ENCODE measurements at places on chromosomes 7 and 10.

GRCh38 chr7:35971133-35971891 lies 170.5 kb downstream of the SEPTIN7 start:
- DNase-seq: no peak

DNA sequence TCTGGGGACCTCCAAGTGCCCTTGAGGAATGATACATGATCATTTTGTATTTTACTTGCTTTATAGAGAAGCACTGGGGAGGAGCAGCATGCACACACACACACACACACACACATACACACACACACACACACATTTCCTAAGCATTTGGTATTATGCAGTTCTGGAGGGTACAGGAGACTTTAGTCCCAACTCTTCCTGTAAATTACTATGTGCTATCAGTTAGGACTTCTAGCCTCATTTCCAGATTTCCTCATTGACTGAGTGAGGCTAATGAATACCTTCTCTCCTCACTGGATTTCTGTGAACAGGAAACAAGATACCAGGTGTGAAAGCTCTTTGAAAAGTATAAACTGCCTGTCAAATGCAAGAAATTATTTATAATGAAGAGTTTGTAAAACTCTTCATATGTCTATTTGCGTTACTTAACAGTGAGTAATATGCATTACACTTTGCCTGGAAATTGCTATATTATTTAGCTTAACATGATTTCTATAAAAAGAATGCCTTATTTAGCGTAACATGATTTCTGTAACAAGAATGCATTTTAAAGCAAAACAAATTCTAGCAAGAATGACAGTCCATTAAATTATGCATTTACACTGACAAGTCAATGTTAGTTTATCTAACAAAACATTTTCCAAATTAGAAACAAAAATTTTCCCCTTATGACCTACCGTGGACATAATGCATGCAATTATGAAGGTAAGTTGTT lies 34.2 kb downstream of the ACTA2 start:
- no peak for DNase-seq

- no peak for DNase-seq
Measured at GRCh38 chr7:80635533-80635932, 2.9 kb upstream of the CD36 start.

DNA sequence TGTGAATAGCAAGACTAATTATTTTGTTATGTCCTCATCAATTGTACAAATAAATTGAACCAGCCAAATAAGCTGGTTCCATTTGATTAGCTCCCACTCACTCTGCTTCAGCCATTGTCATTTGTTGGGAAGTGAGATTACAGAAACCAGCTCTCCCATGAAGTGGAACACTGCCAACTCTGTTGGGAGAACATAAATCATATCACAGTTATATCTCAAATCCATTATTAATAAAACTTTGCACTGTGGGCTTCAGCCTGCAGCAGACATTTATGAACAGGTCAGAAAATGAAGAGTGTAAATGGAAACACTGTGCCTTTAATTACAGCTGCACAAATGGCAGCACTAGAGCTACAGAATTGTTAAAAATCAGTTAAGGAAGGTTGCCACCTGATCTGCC lies 46.7 kb upstream of the TEX47 start:
- DNase-seq: no peak

DNA sequence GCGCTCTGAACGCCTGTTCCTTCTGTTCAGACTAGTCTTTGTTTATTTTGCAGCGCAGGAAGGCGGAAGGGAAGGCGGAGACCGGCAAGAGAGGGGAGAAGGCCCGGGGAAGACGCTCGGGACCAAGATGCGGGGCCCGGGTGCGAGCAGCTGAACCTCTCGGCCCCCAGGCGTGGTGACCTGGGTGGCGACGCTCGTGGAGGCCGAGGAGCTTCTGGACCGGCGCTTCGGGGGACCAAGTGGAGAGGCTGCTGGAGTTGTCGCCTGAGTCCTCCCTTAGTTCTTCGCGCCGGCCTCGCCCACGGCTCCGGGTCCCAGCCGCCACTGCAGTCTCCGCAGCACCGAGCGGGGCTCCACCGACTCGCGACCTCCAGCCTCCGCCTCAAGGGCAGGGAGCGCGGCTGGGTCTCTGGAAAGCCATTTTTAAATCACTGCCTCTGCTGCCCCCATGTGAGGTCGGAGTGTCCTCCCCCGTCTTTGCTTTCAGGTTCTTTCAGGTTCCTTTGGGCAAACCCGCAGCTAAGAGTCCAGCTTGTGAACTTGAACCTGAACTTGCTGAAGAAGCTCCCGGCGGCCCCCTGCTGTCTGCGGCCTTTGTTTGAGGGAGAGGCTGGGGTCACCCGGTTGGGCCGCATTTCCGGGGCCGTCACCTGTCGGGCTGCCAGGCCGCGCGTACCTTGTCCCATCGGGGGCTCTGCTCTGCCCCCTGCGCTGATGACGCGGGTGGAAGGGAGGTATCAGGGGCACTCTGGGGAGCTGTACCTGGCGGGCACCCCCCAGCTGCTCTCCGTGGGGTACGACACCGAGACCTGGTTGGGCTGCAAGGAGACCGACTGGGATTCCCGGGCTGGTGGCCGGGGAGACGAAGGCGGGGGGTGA lies 136.0 kb downstream of the KIF20B start:
- peak; percentile 10 for DNase-seq

DNA sequence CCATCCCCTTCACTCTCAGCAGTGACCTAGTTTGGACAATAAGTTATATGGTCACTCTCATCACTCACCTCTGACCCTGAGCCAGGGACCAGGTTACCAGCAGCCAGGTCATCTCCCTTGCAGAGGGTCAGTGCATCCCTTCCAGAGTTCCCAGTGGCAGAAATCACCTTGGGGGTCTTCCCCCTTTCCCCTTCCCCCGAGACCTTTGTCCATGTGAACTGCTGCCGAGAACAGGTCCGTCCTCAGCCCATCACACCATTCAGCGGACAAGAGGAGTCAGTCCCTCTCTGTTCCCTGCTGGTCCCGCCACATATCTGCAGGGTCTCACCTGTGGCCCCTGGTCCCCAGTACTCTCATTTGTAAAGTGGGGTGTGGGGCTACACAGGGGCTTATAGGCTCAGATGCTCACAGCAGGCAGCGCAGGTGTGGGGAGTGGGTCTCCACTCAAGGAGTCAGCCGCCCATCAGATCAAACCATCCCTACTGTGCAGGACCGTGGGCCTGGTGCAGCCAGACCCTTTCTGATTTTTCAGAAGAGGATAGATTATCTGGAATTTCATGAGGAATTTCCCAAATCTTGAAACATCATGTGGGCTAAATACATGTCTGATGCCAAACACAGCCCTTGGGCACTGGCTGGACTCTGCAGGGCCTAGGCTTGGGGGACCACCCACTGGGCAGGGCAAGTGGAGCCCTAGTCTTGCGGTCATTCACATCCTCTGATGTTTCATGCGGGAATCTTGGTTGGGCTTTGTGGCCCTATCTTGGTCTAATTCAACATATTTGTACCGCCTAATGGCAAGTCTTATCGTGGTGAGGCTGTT lies 6.5 kb downstream of the DEPP1 start:
- DNase-seq: no peak

DNA sequence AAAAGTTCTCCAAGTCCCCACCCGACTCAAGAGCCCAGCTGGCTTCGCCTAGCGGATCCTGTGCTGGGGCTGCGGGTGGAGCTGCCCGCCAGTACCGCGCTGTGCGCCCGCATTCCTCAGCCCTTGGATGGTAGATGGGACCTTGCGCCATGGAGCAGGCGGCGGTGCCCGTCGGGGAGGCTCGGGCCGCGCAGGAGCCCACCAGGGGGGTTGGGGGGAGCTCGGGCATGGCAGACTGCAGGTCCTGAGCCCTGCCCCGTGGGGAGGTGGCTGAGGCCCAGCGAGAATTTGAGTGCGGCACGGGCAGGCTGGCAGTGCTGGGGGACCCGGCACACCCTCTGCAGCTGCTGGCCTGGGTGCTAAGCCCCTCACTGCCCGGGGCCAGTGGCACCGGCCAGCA lies 57.0 kb downstream of the TBC1D12 start:
- no peak for DNase-seq

GRCh38 chr10:70803775-70804420 lies 11.8 kb upstream of the SGPL1 start:
- DNase-seq: no peak

GRCh38 chr7:139559364-139560105 lies 36.0 kb downstream of the CLEC2L start:
- no peak for DNase-seq

- DNase-seq: no peak
Measured at GRCh38 chr10:3805201-3805790, 20.3 kb upstream of the KLF6 start.

- no peak for DNase-seq
Measured at GRCh38 chr7:14542624-14543023, 359.9 kb downstream of the DGKB start.

GRCh38 chr7:90945104-90945787 lies 319.0 kb upstream of the FZD1 start:
- no peak for DNase-seq

DNA sequence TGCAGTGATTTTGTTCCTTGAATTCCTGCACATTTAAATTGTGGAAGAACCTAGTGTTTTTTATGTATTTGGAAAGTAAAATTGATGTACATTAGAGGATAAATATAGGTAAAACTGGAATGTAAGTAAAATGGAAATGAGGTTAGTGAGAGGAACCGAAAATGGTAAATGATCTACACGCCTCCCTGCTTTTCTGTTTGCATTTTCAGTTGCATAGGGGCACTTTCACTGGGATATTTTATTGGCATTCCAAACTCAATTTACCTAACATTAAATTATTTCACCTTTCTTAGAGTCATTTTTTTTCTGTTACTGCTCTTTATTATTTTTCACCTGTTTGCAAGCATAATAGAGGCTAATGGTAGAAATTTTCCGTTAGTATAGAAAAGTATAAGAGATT lies 8.0 kb downstream of the CDK13 start:
- DNase-seq: no peak

DNA sequence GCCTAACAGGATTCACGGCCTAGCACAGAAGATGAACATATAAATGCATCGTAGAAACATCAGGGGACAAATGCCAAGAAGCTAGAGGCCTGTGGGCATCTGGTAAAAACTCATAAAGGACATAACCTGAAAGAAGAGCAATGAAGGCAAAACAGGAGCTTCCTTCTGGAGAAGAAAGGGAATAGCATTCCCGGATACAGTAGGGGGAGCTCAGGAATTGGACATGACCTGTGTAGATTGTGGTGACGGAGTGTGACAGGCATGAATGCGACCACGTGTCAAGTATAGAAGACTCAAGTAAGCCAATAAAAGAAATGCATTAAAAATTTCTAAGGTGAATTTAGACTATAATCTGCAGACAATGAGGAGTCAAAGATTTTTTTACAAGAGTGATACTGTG lies 270.1 kb downstream of the AGMO start:
- no peak for DNase-seq

DNA sequence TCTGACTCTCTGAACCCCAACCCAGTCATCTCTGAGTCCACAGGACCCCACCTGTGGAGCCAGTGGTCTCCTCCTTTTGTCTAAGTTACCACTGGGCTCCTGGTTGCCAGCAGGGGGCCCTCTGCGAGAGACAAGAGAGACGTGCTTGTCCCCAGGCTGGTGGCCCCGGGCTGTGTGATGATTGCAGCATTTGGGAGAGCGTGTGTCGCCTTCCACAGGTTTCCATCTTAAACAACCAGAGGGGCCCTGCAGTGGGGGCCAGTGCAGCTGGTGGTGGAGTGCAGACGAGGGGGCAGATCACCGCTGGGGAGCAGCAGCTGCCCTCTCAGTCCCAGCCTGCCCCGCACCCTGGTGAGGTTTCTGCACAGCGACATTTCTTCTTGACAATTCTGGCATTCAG lies 122.4 kb upstream of the PPP2R2D start:
- no peak for DNase-seq

- no peak for DNase-seq
Measured at GRCh38 chr7:128302139-128302538, 41.6 kb downstream of the RBM28 start.

GRCh38 chr7:142787034-142787768 lies 16.4 kb downstream of the PRSS2 start:
- no peak for DNase-seq

DNA sequence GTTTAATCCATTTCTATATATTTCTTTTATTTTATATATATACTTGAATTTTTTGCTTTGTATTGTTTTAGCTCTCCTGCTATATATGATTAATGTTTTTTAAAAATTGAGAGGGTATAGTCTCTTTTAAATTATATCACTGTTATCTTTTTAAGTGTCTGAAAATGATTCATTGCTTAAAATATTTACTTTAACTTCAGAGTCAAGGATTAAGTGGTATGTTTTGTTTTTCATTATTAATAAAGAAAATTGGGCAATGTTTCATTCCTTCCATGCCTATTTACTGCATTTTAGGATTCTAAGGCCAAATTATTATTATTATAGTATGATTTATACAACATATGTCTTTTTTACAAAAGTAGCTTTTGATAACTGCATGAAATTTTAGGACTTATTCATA lies 67.2 kb upstream of the THSD7A start:
- no peak for DNase-seq

GRCh38 chr7:37705976-37706375 lies 22.4 kb downstream of the GPR141 start:
- no peak for DNase-seq

GRCh38 chr10:99784727-99785441 lies 2.4 kb downstream of the ABCC2 start:
- DNase-seq: no peak

DNA sequence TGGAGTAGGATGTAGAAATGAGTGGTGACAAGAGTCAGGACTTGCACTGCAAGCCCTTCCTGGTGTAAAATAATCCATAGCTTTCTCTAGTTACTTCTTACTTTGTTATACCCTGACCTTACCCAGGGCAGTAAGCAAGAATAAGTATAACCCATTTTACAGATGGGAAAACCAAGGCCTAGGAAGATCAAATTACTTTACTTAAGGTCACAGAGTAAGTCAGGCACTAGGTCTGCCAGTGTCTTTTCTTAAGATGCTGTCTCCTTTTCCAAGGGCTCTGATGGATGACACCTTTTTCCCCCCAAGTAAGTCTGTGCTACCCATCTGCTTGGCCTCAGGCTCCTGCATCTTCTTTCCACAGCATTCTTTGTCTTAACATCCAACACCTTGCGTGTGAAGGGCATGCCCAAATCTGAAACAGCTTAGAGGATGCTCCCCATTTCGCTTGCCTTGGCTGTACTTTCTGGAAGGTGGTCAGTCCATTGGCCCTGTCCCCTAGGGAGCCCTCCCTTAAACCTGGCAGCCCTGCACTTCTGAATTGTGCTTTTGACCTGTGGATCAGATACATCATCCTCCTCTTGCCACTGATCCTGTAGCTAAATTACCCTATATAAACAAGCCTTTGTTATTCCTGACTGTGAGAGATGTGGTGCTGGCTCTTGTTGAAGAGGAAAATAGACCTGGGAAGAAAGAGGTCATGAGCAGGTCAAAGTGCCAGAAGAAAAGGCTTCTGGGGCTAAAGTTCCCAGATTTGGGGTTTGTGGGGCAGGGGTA lies 168.6 kb downstream of the LRMDA start:
- no peak for DNase-seq

DNA sequence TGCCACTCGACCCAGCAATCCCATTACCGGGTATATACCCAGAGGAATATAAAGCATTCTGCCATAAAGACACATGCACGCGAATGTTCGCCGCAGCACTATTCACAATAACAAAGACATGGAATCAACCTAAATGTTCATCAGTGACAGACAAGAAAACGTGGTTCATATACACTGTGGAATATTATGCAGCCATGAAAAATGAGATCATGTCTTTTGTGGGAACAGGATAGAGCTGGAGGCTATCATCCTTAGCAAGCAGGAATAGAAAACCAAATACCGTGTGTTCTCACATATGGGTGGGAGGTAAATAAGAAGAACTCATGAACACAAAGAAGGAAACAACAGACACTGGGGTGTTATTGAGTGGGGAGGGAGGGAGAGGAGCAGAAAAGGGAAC lies 84.7 kb downstream of the SLC16A9 start:
- DNase-seq: no peak

GRCh38 chr10:86391236-86391840 lies 24.7 kb upstream of the GRID1 start:
- DNase-seq: no peak

GRCh38 chr10:115214829-115215228 lies 121.7 kb downstream of the ATRNL1 start:
- no peak for DNase-seq
